ENCODE measurements at places on chromosomes 3 and 15.

- no peak for DNase-seq
Measured at GRCh38 chr3:162437480-162437879, 940.9 kb downstream of the OTOL1 start.

GRCh38 chr3:156472684-156473083 lies 82.2 kb downstream of the SSR3 start:
- no peak for DNase-seq

- no peak for DNase-seq
Measured at GRCh38 chr15:27622371-27622770, 476.7 kb downstream of the OCA2 start.

DNA sequence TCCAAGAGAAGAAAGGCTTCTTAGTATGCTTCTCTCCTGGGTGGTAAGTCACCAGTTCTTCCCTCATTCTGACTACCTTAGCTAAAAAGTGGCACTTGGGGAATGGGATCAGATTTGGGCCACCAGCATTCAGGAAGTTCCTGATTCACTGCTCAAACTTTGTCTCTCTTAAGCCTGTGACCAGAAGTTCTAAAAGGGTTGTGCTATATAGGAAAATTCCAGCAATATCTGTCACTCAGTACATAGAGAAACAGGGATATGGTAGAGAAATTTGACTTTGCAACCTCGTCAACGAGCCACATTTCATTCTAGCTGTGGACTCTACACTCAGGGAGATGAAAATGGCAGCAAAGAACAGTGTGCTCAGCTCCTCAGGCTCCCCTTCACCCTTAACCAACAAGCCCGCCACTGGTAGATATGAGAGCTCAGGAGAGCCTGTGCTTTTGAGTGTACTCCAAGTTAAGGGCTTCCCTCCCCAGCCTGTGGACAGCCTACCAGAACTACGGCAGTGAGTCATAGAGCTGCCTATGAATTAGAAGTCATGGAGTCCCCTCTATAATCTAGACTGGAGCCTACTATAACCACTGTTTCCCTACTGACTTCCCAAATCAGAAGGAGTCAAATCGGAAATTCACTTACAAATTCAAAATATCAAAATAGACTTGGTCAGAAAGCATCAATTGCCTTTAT lies 52.6 kb upstream of the MYO5C start:
- no peak for DNase-seq

DNA sequence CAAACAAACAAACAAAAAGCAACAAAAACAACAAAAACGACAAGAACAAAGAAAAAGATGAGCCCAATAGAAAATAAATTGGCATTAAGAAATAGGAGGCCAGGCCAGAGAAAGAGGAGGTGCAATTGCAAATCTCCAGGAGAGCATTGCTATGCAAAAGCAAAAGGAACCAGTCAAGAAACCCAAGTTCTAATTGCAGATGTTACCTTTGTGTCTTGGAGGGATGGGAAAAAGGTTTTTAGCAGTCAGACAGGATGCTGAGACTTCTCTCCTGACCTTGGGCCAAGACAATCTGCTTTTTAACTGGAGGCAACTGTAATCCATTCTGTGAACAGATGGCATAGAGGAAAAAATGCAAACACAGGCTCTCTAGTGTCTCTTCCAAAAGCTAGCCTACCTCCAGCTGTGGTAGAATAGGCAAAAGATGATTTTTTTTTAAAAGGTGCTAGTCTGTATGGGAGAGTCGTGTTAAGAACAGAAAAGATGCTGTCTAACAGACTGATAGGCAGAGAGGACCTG lies 56.4 kb downstream of the LSAMP start:
- DNase-seq: no peak

DNA sequence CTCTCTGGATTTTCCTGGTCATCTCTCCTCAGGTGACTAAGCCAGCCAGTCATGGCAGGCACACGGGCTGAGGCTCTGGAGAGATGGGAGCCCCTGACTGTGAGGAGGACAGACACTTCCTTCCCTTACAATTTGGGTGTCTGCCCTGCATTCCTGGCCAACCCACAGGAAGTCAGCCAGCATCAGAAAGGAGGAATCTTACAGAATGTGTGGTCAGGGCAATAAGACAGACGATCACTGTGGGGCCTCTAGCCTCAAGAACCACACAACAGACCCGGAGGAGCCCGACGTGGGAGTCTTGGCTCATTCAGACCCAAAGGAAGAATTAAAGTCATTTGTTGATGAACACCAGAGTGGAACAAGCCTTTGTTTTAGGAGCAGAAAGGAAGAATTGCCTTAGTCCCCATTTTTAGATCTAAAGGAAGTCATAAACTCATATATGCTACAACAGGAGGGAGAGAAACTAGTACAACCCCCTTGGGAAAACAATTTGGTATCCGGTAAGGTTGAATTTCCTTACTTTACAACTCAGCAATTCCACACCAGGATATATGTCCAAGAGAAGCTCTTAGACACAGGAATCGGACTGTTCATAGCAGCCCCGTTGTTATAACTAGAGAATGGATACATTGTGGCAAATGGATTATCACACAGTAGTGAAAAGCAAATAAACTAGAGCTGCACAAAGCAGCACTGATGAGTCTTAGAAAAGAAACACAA lies 62.2 kb downstream of the ABTB1 start:
- no peak for DNase-seq

- no peak for DNase-seq
Measured at GRCh38 chr15:29866337-29866736, 44.1 kb upstream of the TJP1 start.

DNA sequence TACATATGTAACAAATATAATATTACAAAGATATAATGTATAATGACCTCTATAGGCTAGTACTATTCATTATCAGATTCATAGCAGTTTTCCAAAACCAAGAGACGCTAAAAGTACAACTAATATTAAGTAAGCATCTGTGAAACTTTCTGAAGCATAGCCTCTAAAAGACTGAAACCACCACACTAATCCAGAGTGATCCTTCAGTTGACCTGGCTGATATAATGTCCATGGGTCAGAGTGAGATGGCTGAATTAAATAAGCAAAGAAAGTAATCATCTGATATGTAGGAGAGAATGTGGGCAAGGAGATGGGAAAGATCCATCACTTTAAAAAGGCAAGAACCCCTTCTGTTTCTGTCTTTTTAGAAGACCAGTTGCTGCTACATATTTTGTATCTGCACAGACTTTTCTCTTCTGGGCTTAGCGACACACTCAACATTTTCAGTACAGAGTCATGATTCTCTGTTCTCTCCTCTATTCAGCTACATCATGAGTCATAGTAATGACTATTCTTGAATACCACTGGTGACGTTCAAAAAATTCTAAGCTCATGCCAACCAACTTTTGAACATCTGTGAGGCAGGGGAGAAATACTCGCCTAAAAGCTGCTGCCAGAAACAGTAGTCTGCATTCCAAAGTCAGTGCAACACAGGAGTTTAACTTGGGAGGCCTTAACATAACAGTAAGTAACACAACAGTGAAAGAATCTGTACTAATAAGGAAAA lies 149.6 kb downstream of the MAGI1 start:
- DNase-seq: no peak

GRCh38 chr3:141305436-141305835 lies 62.9 kb upstream of the ZBTB38 start:
- no peak for DNase-seq

DNA sequence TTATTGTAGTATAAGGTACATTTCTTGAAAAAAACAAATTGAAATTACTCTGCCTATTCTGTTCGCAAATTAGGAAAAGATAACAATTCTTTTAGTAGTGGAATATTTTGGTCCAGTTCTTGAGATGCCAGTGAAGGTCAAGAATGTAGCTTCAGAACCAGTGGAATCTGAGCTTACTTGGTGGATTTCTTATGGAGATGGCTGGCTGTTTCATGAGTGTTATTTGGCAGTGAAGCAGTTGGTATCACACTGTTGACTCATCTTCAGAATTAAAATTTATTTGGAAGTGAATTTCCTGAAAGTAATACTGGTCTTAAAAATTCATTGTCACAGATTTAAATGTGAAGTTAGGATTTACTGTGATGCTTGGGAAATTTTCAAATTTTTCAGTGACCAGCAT lies 19.1 kb downstream of the RNF13 start:
- DNase-seq: no peak

GRCh38 chr3:113111011-113111707 lies 100.2 kb upstream of the BOC start:
- no peak for DNase-seq

DNA sequence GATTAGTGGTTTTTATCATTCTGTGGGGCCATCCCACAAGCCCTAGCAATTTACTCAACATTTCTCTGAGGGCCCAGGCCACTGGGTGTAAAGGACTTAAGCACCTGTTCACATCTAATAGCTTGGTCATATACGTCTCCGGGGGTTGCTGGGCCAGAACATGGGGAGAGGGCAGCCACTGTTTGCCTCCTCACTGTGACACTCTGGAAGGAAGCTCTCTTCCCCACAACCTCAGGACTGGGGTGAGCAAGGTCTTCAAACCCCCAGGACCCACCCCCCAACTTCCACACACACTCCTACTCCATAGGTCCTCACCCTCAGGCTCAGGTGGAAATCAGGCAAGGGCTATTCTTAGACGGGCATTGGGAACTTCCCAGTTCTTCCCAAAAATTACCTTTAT lies 28.9 kb downstream of the C3orf20 start:
- DNase-seq: no peak

DNA sequence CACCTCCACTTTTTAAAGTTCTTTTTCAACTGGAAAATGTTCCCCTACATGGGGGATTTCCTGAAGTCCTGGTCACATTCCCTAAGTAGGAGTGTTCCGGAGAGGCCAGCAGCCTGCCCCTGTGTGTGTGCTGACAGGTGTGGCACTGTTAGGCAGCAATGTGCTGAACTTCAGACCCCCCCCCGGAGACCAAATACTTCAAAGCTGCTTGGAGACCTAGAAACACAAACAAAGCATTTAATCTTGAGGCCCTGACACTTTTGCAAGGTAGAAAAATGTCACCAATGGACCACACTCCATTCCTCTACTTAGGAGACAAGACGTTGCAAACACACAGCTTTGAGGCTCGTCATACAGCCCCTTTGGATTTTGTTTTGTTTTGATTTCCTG lies 259.6 kb upstream of the CTNNB1 start:
- no peak for DNase-seq

DNA sequence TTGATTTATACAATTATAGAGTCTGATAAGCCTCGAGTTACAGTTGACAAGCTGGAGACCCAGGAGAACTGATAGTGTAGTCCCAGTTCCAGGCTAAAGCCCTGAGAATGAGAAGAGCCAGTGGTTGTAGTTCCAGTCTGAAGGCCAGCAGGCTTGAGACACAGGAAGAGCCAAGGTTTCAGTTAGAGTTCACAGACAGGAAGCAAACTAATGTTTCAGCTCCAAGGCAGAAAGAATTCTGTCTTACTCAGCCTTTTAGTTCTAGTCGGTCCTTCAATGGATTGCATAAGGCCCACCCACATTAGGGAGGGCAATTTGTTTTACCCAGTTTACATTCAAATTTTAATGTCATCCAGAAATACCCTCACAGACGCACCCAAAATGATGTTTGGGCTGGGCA lies 102.7 kb downstream of the CDIN1 start:
- no peak for DNase-seq

- no peak for DNase-seq
Measured at GRCh38 chr15:41483115-41483514, 10.6 kb upstream of the ITPKA start.

- no peak for DNase-seq
Measured at GRCh38 chr3:97689962-97690361, 74.6 kb upstream of the ARL6 start.

- no peak for DNase-seq
Measured at GRCh38 chr15:63067306-63067705, 24.8 kb downstream of the TPM1 start.

GRCh38 chr15:92599394-92599970 lies 56.1 kb downstream of the FAM174B start:
- no peak for DNase-seq
